Stimulated activated CD8-positive, alpha-beta memory T cell treated with anti-CD3 and anti-CD28 coated beads, Interleukin-2, amount 100 ng/mL, for 1 hour (primary cell): ENCODE measurements at places on chromosomes 4 and X.

DNA sequence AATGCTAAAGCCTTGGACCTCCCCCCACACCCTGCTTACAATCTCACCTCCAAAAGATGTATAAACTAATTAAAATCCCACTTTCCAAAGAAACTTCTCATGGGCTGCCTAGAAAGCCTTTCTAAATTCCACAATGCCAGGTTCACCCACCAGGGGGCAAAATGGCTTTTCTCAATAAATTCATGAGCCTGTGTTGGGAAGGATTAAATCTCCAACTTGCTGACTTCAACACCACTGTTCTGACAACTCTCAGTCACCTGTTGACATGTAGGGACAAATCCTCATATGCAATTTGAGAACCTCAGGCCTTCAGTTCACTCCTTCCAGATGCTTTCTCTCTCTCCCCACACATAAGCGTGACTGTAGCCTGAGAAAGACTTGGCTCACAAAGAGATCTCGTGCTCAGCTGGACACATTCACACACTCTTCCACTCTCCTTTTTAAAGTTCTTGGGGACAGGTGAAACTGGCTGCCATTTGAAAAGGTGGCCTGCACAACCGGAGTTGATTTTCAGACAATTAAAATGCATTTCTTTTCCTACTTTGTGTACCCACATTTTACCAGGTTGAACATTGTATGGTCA is 88.6 kb upstream of the PRPS2 start:
- DNase-seq = no peak

GRCh38 chr4:129136433-129136832 is 40.5 kb downstream of the C4orf33 start:
- DNase-seq = no peak

GRCh38 chr4:85512446-85513205 is 37.7 kb downstream of the ARHGAP24 start:
- DNase-seq = no peak

- no peak for DNase-seq
These were observed 3.6 kb upstream of the ASB11 start for GRCh38 chrX:15319075-15319474.

DNA sequence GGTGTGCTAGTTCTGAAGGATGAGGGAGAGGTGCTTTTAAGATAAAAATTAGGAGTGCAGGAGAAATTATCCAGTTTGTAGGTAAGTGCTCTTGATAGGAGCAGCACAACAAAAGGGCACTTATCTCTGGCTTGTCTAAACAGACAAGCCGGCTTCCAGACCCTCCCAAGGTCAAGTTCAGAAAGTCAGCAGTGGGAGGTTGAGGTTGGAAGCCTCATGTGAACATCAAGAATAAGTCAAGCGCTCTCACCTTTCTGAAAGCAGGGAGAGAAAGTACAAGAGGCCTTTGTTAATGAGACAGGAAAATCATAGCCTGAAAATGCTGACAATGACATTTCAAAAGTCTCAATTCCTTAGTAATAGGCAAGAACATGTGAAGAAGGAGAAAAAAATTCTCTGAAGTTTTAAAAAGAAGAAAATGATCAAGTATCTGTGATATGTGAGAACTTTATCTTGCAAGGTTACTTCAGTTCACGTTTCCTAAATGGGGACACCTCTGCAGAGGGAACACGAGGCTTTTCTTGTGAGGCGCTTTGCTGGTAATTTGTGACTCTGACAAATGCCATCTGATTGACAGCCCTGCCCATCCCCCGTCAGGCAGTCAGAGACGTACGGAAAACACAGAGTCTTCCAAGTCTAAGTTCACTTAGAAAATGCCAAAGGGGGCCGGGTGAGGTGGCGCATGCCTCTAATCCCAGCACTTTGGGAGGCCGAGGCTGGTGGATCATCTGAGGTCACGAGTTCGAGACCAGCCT is 62.2 kb downstream of the TIGD2 start:
- no peak for DNase-seq

DNA sequence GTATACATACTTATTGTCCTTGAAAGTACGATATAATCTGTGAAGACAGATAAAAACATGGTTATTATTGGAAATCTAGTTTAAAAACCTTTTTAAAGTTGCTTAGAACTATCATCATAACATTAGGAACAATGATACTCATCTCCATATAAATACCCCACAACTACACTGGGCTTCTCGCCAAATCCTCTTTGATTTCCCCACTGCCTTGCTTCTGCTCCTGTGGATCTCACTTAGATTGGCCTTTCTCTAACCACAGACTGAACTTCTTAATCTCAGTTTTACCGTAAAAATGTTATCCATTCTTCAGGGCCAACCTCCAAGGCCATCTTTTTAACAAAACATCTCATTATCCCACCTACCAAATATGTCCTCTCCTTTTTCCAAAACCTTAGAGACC is 77.6 kb downstream of the PRKG2 start:
- no peak for DNase-seq

- DNase-seq = no peak
These were observed 1722.2 kb upstream of the AGA start for GRCh38 chr4:179164267-179164999.

GRCh38 chr4:8316251-8316771 is 46.8 kb downstream of the HTRA3 start:
- DNase-seq = no peak

- no peak for DNase-seq
These were observed 1.3 kb upstream of the RGS12 start for GRCh38 chr4:3291411-3291968.

DNA sequence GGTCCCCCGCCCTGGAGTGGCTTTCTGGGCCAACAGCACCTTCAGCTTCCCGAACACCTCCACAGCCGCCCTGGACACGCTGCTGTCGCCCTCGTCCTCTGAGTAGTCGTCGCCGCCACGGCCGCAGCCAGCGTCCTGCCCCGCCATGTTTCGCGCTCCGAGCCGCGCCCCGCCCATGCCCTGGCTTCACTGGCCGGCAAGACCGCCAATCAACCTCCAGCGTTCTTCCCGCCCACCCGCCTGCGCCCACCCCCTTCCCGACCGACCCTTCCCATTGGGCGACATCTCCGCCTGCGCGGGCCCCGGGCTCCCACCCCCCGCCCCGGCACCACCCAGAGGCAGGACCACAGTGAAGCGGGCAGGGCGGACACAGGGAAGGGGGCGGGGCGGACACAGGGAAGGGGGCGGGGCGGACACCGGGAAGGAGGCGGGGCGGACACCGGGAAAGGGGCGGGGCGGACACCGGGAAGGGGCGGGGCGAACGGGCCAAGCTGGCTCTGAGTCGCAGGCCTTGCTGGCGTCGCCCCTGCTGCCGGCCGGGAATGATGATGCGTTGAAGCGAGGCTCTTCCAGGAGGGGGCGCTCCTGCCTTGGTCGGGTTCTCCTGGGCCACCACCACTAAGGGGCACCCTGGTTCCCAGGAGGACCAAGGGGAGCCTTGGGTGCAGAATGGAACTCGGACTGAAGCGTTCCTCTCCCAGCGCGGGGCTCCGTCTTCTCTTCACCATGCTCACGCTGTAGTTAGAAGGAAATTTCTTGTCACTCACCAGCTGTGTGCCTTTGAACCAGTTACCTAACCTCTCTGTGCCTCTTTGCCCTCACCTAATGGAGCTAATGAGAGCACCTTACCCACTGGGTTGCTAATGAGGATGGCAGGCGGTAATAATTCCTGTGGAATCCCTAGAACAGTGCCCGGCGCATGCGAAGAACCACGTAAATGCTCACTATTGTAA is at the start of gene HAUS7:
Gene HAUS7, minus strand, starts transcription at position 166 of the 953 bp plus-strand sequence. Its CDS starts 19 bp downstream, at position 147.
- DNase-seq = peak; percentile 73

DNA sequence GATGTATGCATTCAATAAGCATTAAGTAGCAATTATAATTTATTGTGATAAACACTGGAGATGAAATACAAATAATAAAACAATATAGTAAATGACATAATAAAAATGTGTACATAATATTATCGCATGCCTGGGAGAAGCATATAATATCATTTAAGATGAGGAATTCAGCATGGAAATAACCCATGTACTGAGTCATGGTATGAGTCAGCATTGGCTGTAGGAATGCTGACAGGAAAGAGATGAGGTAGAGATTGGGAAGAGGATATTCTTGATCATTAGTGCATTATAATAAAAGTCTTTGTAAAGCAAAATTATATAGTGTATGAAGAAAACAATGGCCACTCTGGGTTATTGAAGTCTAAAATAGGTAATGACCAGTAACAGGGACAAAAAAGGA is 82.8 kb downstream of the MAGEB10 start:
- no peak for DNase-seq

DNA sequence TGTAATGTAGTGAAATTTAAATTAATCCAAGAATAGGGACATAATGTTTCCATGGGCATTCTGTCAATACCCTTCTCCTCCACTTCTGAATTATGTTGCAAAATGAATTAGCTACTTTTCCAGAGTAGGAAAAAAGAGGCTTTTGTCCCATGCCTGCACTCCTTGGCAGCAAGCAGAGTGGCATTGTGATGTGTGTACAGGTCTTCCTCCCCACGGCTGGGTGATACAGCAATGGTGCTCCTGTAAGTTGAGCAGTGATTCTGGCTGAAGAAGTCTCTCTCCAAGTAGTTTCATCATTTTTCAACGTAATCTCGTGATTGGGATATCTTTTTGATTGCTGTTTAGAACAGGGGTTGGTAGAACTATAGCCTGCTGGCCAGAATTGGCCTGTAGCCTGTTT is 59.9 kb downstream of the KIT start:
- DNase-seq = no peak

DNA sequence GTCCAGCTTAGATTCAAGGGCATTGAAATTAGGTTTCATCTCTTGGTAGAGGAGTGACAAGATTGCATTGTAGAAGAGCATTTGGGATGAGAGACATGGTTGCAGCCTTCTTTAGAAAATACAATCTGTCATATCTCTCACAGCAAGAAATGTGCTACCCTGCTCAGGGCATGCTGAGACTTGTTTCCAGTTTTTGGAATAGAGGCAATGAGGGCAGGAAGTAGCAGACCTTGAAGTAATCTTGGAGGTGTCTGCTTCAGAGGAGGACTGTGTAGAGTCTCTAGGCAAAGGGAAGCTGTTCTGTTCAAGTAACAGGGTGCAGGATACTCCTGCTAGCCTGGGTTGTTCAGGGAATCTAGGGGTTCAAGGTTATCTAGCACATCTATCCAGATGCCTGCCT is 116.1 kb upstream of the ZNF827 start:
- DNase-seq = no peak

GRCh38 chr4:25207997-25208396 is 25.8 kb upstream of the PI4K2B start:
- no peak for DNase-seq

DNA sequence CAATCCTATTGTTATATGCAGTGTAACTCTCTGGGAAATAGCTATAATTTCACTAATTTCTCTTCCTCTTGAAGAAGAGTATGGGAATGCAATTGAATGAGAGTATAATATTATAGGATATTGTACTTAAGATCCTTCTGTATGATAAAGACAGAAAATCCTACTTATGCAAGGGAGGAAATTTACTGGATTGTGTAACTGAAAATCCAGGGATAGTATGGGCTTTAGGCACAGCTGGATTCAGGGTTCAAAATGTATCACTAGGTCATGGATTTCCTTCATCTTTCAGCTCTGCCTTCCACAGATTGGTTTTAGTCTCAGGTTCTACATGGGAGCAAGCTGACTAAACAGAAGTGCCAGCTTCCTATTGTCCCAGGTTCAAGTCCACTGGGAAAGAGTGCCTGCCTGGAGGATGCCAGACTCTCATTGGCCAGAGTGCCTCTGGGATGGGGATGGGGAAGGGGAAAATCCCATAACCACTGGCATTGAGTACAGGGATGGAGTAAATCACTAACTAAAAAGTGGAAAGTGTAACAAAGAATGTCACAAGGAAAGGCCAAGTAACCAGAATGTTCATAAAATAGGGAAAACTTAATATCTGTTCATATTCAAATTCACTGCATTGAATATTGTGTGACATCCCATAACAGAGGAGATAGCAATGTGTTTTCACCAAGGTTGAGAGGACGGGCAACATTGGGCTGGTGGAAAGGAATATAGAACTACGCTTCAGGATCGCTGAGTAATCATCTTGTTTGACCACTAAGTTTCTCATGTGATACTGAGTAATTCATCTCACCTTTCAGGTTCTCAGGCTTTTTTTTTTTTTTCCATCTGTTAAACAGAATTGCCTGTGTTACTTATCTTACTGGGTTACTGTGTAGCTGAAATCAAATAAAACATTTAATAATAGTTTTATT is 75.7 kb downstream of the ANXA3 start:
- DNase-seq = no peak

DNA sequence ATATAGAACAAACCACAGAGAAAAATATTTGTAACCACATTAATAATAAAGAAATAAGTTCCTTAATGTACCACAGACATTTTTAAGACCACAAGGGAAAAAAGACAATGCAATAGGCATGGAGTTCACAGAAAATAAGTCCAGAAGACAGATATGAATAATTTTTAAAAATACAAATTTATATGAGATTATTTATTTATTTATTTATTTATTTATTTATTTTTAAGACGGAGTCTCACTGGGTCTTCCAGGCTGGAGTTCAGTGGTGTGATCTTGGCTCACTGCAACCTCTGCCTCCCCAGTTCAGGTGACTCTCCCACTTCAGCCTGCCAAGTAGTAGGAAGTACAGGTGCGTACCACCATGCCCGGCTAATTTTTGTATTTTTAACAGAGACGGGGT is 53.7 kb downstream of the THAP9 start:
- DNase-seq = no peak

GRCh38 chrX:136780763-136781162 is at the start of gene ARHGEF6:
ARHGEF6 (minus strand) TSS chrX:136780932; CDS start chrX:136780882, 50 bp downstream.
- DNase-seq = no peak

GRCh38 chrX:118975831-118976598 is 1.6 kb downstream of the LONRF3 start:
- DNase-seq = peak; percentile 44

DNA sequence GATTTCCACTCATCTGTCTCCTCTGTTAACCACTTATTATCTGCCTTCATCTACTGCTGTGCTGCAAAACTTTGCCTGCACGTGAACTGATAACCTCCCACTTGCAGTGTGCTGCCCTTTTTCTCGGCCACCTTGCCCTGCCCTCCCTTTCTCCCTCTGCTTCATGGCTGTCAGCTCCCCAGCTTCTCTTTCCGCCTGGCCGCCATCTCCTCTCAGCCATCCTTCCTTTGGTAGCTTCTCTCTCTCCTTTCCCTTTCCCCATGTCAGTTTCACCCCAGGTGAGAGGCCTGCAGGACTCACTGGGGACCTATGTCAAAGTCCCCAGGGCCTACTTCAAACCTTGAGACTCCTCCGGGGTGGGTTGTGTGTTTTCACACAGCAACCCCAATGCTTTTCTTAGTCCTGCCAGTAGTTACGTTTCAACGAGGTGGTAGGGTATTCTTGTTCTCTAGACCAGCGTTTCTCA is 6.6 kb downstream of the MSL3 start:
- no peak for DNase-seq

GRCh38 chr4:3304831-3305609 is 12.2 kb downstream of the RGS12 start:
- DNase-seq = no peak
